LHCN-M2 (cell line): ENCODE measurements at places on chromosomes 5 and 9. TPM values are rescaled to one million over a fixed set of nuclear protein-coding genes. Genes with fewer than 3 reads are reported as not detected.

The ADGRV1 gene
- total RNA-seq, result 0.17 TPM in 1 of 2 replicates, not detected in the other

The FOXD4L4 gene
- 0.06 and 0.17 TPM in 2 replicates for total RNA-seq

GRCh38 chr9:97819735-97820134 lies 33.3 kb upstream of the FOXE1 start:
- DNase-seq, result no peak

The NME5 gene
- 0.17 TPM in 1 of 2 replicates, not detected in the other for total RNA-seq
